NCI-H2171 treated with DMSO at 0.1 percent for 48 hours (cell line): ENCODE measurements at places on chromosomes 6 and 20.
A peak's percentile ranks its signal among the peaks of the same experiment; 100 is the strongest.

DNA sequence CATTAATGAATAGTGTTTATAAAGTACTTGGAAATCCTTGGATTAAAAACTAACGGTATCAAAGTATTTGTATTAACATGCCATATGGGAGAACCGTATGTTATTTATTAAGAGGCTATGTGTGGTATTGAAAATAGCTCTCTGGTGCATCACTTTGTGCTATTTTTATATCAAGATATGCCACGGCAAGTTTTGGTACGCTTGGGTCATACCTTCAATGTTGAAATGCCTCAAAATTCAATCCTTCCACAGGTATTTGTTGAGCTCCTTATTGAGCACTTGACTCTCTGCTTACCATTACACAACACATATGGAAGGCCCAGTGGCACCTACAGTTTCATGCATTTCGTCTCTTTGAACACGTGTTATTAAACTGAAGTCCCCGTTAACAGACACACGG is 647.9 kb downstream of the KIF16B start:
- no peak for DNase-seq

DNA sequence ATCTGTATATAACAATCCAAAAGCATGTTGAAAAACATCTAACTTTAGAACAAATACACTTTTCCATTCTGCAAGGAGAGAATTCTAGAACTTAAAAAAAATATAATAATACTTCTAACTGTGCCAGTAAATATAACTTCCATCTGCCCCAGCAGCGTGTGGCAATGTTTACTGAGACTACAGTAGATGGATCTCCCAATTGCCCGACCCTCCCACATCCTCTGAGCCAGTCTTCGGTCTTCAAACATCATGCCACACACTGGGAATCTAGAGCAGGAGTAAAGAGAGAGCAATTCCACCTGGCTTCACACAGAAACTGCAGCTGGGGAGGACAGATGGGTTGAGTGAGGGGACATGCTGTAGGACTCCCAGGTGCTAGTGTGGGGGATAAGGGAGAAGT is 121.3 kb upstream of the NHSL1 start:
- peak; percentile 55 for DNase-seq

GRCh38 chr6:87165185-87165584 is 9.8 kb downstream of the ZNF292 start:
- DNase-seq, result no peak

DNA sequence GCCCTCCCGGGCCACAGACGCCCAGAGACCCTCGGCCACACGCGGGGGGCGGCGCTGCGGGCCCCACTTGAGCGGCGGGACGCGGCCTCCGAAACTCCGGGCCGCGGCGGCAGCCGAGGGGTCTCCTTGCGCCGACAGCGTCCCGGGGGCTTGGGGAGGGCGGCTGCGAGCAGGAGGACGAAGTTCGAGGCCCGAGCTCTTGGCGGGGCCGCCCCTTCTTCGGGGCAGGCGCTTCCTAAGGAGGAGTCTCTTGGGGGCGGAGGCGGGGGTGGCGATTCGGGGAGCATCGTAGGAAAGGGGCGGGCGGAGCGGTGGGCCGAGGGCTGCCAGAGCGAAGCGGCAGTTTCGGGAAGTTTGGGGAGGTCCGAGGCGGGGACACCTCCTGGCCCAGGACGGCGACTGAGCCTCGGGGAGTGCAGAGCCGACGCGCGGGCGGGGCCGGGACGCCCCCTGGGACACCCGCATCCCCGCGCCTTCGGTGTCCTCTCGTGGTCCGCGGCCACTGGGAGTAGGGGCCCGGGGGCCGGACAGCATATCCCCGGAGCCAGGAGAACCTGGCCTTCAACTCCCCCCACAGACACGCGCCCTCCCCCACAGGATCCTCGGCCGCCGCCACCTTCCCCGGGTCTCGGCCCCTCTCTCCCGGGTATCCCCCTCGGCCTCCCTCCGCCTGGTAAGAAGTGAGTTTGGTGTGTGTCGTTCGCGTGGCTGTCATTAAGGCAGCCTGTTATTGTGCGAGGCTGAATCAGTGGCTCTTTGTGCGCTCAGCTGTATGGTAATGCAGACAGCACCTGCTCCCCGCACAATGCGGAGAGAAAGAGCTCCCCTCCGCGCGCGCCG is 613 bp upstream of the DLL1 start:
- peak; percentile 75 for DNase-seq

GRCh38 chr20:6397115-6397514 is 274.3 kb upstream of the FERMT1 start:
- no peak for DNase-seq

DNA sequence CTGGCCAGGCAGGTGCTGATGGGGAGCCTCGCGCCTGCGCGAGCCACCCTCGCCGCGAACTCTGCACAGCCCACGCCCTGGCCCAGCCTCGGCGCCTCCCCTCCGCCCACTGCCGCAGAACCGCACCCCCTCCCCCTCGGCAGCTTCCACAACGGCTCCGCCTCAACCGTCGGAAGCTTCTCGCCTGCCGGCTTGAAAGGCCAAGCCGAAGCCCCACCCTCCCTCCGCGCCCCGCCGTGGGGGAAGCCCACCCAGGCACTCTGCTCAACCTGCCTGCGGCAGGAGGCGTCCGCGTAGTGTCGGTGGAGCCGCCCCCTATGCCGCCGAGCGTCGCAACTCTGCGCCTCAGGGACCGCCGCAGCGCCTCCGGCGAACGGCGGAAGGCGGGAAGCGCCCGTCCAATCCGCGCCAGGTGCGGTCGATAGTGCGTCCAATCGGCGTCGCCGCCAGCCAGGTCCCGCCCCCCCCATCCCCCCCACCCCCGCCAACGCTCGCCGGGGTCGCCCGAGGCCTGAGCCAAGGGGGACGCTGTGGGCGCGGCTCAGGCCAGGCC is at the start of gene SYCP2:
Gene SYCP2, minus strand, starts transcription at position 342 of the 553 bp plus-strand sequence. CDS start 11,224 bp downstream, outside the sequence.
- no peak for DNase-seq

DNA sequence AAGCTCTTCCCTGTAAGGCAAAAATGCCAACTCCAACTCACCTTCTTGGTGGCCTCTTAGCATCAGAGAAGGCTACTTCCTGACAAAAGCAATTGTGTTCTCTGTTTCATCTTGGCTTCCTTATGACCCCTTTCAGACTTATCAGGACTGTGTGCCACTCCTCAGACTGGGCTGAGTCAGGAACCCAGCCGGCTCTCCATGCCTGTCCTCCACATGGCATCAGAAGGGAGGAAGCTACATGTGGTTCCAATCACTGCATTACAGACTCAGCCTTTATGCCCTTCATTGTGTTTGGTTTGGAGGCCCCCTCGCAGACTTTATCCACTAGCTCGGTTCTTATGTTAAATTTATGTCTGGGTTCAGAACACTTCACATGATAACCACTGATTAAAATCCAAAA is 142.5 kb downstream of the SLC24A3 start:
- no peak for DNase-seq

DNA sequence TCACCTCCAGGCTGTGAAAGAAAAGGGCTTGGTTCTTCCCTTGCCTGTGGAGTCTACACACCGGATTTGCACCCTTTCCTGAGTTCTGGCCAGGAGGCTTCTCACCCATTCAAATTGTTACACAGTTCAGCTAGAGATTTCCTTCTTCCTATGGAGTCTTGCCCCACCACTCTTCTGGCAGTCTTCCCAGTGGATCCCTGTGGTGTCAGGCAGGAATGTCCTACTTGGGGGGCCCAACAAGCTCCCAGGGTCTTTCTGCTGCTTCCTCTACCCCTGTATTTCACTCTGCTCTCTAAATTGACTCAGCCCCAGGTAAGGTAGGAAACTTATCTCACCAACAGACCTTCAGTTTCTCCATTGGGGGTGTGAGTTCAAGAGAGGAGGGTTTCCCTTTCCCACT is 14.0 kb upstream of the CST9L start:
- no peak for DNase-seq

GRCh38 chr6:67956352-67956751 is 678.7 kb upstream of the ADGRB3 start:
- DNase-seq, result no peak

- DNase-seq, result no peak
These were observed 23.8 kb downstream of the IYD start for GRCh38 chr6:150392452-150393220.

- DNase-seq, result no peak
These were observed 215.3 kb downstream of the EYA4 start for GRCh38 chr6:133456439-133456838.

DNA sequence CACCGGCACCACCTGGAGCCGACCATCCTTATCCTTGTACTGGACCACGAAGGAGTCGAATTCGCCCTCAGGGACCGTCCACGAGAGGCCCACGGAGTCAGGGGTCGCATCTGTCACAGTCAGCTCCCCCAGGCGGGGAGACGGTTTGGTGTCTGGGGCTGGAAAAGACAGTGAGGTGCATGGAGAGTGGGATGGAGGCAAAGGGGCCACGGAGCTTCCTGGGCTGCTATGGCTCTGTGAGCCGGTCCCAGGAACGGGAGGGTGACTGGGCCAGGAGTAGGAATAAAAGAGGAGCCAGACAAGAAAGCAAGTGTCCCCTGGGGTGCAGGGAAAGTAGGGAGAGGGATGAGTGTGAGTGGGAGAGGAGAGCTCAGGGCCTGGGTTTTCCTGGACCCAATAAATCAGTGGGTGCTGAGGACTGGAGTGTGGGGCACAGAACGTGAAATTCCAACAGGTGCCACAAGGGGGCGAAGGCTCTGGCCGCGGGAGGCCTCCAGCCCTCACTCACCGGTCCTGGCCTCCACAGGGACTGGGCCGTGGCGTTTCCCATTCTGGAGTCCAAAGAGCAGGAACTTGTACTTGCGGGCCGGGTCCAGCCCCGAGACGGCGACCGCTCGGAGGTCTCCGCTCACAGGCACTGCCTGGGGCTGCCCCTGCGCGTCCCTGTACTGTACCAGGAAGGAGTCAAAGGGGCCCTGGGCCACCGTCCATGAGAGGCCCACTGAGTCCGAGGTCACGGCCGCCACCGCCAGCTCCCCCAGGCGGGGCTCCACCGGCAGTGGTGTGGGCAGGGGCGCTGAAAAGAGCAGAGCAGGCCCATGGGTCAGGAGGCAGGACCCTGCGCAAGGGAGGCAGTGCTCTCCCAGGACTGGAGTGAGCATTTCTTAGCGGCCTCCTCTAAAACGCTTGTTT is 9.9 kb downstream of the CYP21A2 start:
- peak; percentile 23 for DNase-seq

DNA sequence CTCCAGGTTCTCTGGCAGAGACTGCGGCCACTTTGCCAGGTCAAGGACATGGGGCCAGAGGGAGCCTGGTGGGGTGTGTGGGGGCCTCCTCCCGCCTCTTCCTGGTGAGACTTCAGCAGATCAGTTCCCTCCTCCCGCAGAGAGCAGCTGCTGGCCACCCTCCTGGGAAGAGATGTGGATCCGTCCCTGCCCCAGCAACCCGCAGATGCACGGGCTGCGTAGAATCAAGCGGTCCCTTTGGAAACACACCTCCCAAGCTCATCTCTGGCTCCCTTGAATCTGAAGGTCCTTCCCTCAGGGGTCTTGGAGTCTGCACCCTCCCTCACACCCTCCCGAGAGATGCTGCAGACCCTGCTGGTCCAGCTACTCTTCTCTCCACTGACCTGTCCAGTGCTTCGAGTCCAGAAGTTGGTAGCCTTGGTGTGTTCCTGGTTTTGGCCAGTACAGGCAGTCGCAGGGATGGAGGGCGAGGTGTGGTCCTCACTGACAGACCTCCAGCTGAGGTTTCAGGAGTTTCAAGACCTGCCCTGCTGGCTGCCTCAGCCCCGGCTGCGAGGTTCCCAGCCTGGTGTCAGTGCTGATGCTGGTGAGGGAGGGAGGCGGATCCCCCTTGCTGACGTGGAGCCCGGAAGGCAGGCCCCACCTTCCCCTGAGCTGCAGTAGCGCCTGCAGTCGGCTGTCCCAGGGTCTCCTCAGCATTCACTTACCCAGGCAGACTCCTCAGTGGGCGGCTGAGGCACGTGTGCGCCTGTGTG is at the start of gene NPBWR2:
Gene NPBWR2, minus strand, starts transcription at position 585 of the 755 bp plus-strand sequence. CDS start 734 bp downstream, outside the sequence.
- no peak for DNase-seq

- DNase-seq, result no peak
These were observed 952.9 kb upstream of the EPHA7 start for GRCh38 chr6:94372229-94372628.
